ENCODE measurements at places on chromosomes 13 and 19. TPM values are rescaled to one million over a fixed set of nuclear protein-coding genes. Genes with fewer than 3 reads are reported as not detected.

CBY2 gene
- total RNA-seq = not detected

GRCh38 chr13:47092202-47092601, 195.3 kb upstream of the HTR2A start:
- DNase-seq = no peak

DNA sequence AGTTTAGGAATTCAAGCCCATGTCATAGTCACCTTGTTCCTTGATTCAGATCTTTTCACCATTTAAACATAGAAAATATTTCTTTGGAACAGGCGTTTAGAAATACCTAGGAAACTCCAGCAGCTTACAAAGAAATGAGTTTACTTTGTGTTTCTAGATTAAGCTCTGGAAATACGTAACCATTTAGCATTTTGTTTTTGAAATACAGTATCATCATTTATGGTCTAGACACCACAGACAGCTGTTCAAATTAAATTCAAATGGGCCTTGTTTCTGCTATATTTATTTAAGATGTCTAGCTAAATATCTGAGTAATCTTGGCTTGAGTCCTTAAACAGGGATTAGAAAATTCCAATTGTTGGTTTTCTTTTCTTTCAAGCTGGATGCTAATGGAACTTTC, 228.5 kb downstream of the NDFIP2 start:
- no peak for DNase-seq

GRCh38 chr19:39032063-39032918, at the start of gene FBXO27:
Gene FBXO27, minus strand, starts transcription at chr19:39032549. Its CDS starts 322 bp downstream, at chr19:39032227.
- DNase-seq = peak; percentile 19

Measured in breast epithelium (tissue), 4 donors.